Left colon (tissue), 2 donors: ENCODE measurements at places on chromosomes 2 and 18. TPM values are rescaled to one million over a fixed set of nuclear protein-coding genes. Genes with fewer than 3 reads are reported as not detected.

Gene RNF125
- total RNA-seq: 12.0 TPM

Gene SERPINB12
- not detected for total RNA-seq

Gene CHST10
- total RNA-seq: 0.84 TPM

Gene UGT1A9
- 4.1 TPM for total RNA-seq

Gene CREG2
- total RNA-seq: 0.12 TPM

Gene FAM124B
- 0.55 TPM for total RNA-seq

Gene HOXD12
- total RNA-seq: not detected

Gene SPC25
- total RNA-seq: 1.2 TPM

Gene ABCG8
- 0.53 TPM for total RNA-seq

Gene DUSP2
- 1.7 TPM for total RNA-seq

Gene VAMP5
- 20.1 TPM for total RNA-seq

Gene CYP27C1
- total RNA-seq: 0.34 TPM

Gene ANKAR
- total RNA-seq: 10.6 TPM

Gene FAM228A
- total RNA-seq: not detected

Gene TRIM43B
- not detected for total RNA-seq

Gene PNO1
- 5.5 TPM for total RNA-seq

Gene FECH
- 18.4 TPM for total RNA-seq

Gene RTP5
- total RNA-seq: not detected

Gene PDCL3
- total RNA-seq: 20.5 TPM

Gene CXCR1
- 0.11 TPM for total RNA-seq

Gene CSRNP3
- 2.8 TPM for total RNA-seq

Gene SH3RF3
- 2.7 TPM for total RNA-seq

Gene CD207
- total RNA-seq: 0.22 TPM

Gene SCN3A
- total RNA-seq: 1.4 TPM

Gene CCDC68
- 50.9 TPM for total RNA-seq

Gene TWIST2
- 4.2 TPM for total RNA-seq
